ENCODE measurements at places on chromosomes 7 and 10.
A peak's percentile ranks its signal among the peaks of the same experiment; 100 is the strongest.

GRCh38 chr10:95312257-95312656 is 21.5 kb upstream of the PDLIM1 start:
- DNase-seq = no peak

DNA sequence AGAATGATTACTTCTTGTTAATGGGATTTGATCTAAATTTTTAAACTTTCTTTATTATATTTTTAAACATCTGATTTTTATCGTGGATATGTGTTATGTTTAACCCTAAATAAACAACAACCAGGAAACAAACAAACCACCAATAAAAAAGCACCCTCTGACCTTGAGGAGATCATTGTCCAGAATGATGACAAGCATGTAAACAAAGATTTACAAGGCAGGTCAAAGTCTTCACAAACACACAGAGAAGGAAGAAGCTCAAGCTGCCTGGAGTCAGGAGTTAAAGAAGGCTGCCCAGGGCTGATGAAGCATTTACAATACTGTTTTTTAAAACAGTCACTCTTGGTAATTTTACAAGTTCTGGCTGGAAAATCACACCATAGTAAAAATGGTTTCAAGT is 31.0 kb upstream of the EGFR start:
- no peak for DNase-seq

- DNase-seq = peak; percentile 49
Observed at GRCh38 chr7:117402109-117402508, 25.2 kb downstream of the ASZ1 start.

GRCh38 chr10:60423920-60424319 is 34.2 kb upstream of the ANK3 start:
- DNase-seq = peak; percentile 57

DNA sequence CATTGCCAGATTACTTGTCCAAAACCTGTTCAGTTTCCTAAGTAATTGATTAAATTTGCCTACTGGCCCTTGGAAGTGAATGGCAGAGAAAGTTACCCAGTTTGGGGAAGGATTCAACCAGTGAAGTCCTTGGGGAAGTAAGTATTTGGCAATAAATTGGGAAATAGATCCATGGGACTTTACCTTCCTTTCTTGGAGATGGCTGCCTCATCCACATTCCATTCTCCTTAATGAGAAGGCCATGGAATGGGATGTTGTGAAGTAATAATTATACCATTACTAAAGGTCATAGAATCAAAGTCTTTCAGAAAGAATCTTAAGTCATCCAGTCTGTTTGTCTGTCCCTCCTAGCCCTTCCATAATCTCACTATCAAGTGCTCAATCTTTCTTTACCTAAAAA is 4.5 kb upstream of the COPG2 start:
- peak; percentile 8 for DNase-seq

GRCh38 chr10:124693396-124693795 is 50.8 kb downstream of the FAM53B start:
- DNase-seq = no peak

DNA sequence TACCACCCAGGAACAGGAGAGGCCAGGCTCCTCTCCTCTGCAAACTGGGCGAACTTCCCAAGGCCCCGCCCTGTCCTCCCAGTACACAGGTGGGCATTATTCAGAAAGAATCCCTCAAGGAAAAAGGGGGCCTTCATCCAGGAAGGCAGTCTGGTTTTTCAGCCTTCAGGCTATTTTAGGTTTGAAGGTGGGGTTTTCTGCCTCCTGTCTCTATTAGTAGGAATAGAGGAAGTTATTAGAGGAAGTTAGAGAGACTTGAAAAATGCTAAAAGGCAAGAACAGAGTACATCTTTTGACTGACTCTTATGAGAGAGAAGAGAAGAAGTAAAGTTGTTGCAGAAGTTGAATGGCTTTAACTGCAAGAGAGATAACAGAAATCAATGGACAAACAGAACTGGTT is 250.9 kb upstream of the SORCS1 start:
- no peak for DNase-seq

DNA sequence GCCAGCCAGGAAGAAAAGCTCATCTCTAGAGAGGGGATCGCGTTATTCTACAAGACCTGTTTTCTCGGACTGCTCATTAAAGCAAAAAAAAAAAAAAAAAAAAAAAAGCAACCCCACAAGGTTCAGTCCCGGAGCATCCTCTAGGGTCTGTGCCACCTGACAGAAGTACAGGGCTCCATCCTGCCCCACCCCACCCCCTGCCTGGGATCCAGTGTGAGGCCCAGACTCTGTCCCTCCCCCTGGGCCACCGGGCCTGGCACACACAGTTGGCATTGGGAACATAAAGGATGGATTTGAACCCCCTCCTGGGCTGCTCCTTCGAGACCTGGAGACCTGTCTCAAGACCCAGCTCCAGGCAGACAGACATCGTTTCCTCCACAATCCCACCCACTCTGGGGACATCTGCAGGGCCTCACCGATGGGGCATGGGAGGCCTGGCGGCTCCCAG is 688 bp downstream of the ORAI2 start:
- no peak for DNase-seq

GRCh38 chr7:123502201-123502600 is 32.2 kb downstream of the IQUB start:
- DNase-seq = no peak

DNA sequence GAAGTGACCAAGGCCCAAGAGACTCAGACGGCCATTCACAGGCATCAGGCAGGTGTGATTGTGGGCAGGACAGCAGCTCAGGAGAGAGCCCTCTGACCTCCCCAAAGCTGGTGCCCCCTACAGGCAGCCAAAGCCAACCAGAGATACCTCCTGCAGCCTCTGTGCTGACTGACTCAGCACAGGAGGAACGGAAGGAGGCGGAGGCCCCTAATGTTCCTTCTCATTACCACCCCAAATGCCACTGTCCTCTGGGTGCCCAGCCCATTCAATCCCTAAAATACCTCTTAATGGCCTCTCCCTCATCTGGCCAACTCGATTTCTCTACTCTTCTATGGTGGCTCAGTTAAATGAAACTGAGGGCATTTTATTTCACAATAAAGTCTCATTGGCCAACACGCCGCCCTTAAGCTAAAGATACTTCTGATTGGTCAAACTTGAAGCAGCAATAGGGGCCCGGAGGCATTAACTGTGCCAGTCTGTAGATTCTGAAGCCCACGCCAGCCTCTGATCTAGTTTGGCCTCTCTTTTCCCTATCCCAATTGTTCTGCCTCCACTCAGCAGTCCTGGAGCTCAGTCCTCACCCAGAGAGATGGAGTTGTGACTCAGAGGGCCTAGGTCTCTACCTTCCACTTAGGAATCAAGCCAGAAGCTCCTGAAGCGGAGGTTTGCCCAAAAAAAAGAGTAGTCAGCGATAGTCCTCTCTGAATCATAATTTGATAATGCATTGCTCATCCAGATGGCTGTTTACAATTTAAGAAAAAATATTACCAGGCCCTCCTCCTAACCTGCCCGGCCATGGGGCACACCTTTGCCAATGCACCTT is 1.2 kb downstream of the CYREN start:
- peak; percentile 54 for DNase-seq

- DNase-seq = no peak
Observed at GRCh38 chr7:71710442-71710841, 578.5 kb downstream of the GALNT17 start.

DNA sequence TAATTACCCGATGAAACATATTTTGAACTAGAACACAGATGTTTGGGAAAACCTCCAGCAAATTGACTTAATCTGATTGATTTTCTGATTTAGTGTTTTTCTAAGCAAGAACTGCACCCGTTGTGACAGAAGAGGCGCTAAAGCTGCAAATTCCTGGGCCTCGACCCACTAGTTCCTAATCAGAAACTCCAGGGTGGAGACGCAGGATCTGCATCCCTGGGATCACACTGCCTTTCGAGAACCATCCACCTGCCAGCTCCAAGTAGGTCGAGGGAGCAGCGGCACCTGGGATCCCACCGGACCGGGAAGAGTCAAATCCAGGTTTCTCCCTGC is 136.8 kb upstream of the CDCA7L start:
- DNase-seq = no peak

DNA sequence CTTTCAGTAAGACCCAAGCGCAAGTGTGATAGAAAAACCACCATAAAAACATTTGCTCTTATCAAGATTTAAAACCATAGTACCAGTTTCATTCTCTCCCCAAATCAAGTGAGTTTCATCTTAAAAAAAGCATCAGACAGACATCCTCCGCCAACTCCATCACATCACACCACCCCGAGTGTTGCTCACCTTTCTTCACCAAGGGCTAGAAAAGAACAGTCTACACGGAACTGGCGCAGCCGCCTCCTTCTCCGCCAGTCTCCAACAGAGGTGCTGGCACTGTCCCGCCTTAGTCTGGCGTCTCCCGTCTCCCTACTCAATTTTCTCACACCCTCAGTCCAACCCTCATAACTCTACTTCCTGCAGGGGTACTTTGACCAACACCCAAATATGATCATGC is 46.9 kb upstream of the WIPI2 start:
- DNase-seq = no peak

DNA sequence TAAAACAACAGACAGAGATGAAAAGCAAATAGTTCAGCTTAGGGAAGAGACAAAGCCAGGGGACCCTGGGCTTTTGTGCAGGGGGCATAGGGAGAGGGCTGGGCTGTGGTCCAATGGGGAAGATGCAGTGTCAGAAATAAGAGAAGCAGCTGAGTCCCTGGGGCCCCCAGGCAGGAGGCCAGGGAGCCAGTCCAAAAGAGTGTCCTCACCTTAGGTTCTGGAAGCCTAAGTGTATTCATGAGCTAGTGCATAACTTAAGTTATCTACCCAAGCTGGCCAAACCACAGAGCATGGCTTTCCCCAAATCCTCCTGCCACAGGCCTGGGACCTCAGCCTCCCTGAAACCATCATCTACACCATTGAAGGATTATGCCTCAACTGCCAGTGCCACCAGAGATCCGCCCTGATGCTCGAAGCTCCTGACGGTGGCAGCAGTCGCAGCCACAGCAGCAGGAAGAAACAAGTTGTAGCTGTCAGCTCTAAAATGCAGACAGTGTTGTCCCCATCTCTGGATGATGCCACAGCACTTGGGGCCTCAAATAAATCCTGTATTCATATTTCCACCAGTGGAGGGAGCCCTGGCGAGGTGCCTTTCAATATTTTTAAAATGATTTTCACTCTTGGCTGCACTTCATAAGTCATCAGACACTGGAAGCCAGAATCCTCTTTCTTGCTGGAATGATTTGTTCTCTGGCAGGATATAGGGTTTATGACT is 574.6 kb downstream of the GRID1 start:
- no peak for DNase-seq

DNA sequence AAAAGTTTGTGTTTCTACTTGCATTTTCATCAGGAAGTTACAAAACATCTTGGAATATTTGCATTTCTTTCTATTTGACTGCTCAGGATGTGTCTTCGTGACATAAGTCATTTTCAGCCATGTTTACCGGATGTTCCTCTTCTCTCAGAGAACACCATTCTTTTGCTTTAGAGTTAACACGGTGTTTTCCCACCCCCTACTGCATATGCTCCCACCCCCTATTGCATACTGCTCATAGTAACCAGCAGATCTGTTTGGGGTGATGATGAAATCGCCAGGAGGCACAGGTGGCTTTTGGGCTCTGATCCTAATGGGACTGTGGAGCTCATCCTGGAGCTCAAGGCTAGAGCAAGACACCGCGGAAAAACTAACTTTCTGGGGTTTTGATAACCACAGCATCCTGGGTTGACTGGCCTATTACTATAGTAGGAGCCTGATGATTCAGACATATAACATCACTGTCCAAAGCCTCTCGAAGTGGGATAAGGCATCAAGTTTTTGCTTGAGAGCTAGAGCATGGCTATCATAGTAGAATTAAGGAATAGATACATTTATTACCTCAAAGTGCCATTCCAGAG is 65.1 kb upstream of the BET1 start:
- peak; percentile 5 for DNase-seq

GRCh38 chr7:84629216-84629615 is 434.6 kb upstream of the SEMA3A start:
- DNase-seq = peak; percentile 7

GRCh38 chr7:22138886-22139285 is 193.2 kb upstream of the CDCA7L start:
- no peak for DNase-seq

- DNase-seq = peak; percentile 52
Observed at GRCh38 chr7:32066441-32066840, 3.8 kb downstream of the PDE1C start.

DNA sequence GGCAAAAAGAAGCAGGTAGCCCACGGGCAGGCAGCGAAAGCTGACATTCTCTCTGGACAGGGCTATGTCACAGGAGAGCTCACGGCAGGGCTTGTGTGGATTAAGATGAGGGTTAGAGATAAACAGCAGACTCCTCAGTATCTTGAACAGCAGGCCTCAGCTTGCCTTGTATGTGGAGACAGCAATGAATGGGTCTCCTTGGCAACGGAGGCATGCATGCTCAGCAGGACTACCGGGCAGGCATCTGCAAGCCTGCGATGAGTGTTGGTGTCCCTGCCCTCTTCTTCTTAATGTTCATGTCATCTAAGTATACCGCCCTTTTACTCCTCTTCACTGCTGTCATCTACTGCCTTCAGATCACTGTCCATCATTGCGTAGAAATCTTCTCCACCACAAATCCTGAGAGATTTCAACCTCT is 81.9 kb upstream of the C1GALT1 start:
- DNase-seq = no peak

DNA sequence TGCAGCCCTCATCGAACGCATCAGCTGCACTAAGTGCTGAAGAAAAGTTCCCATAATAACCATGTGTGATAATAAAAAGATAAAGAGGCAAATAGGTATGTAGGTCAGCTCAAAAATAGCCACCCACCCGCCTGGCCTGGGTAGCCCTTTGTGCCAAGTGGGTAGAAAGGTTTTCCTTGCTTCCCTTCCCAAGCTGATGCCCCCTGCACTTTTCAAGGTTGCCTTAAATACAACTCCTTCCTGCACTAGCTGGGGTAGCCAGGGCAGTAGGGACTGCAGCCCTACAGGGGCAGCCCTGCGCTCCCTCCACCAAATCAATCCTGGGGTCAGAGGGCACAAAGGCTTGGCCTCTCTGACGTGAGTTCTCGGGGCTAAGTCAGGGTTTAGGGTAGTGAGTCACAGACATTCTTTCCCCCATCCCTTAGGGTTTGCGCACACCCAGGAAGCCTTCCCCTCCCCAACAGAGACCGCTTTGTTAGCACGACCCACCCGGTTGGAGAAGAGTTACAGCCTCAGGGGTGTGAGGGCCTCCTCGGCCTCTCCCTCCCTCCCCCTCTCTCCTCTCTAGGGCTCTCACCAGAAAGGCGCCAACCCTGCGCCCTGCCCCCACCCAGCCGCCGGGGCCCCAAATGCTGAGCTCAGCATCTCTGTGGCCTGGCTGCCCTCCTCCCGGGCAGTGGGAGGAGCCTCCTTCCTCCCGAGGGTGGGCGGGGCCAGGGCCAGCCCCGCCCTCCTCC is 13.3 kb upstream of the DDIT4 start:
- peak; percentile 97 for DNase-seq

All from EL (cell line).